ENCODE measurements at places on chromosomes 1 and 21.

DNA sequence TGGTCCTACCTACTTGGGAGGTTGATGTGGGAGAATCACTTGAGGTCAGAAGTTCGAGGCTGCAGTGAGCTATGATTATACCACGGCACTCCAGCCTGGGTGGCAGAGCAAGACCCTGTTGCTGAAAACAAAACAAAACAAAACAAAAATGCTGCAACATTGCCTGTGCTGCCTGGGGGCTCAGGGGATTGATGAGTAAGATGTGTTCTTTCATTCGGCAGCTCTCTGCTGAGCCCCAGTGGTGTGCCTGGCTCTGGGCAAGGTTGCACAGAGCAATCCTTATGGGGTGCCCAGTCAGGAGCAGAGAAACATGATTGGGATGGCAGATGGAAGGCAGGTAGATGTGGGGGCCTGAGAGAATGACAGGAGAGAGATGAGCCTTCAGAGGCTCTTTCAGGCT, 28.6 kb upstream of the KDM4A start:
- no peak for DNase-seq
- no peak overlapping the region for H3K27ac ChIP-seq
- no peak overlapping the region for H3K4me3 ChIP-seq
- H3K4me1 ChIP-seq, result no peaks in the 10 kb centered on the region
- no peaks in the 10 kb centered on the region for H3K27me3 ChIP-seq

GRCh38 chr1:227428803-227429202, 110.5 kb upstream of the CDC42BPA start:
- no peak for DNase-seq
- H3K27ac ChIP-seq, result no peak overlapping the region
- no peak overlapping the region for H3K4me3 ChIP-seq
- H3K27me3 ChIP-seq, result no peaks in the 10 kb centered on the region
- no peaks in the 10 kb centered on the region for H3K4me1 ChIP-seq

GRCh38 chr1:238485912-238486209, 595.1 kb upstream of the ZP4 start:
- no peaks in the 10 kb centered on the region for H3K4me1 ChIP-seq
- no peaks in the 10 kb centered on the region for H3K27me3 ChIP-seq
- H3K4me3 ChIP-seq, result no peak overlapping the region
- no peaks in the 10 kb centered on the region for H3K36me3 ChIP-seq

DNA sequence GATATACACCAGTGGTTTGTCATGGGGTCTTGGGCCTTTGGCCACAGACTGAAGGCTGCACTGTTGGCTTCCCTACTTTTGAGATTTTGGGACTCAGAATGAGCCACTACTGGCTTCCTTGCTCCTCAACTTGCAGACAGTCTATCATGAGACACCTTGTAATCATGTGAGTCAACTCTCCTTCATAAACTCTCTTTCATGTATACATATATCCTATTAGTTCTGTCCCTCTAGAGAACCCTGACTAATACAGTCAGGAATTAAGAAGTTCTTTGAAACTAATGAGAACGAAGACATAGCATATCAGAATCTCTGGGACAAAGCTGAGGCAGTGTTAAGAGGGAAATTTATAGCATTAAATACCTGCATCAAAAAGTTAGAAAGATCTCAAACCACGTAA, 110.8 kb downstream of the SLC5A9 start:
- no peaks in the 10 kb centered on the region for H3K4me1 ChIP-seq
- no peak overlapping the region for H3K4me3 ChIP-seq
- H3K36me3 ChIP-seq, result no peaks in the 10 kb centered on the region

DNA sequence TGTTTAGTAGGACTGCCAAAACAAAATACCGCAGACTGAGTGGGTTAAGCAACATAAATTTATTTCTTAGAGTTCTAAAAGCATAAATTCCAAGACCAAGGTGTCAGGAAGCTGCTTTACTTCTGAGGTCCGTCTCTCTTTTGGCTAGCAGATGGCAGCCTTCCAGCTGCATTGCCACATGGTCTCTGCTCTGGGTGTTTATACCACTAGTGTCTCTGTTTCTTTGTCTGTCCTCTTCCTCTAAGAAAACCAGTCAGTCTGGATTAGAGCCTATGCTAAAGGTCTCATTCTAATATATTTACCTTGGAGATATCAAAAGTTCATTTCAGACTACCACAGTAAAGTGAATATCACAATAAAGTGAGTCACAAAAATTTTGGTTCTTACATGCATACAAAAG, 519.8 kb downstream of the COL11A1 start:
- H3K36me3 ChIP-seq, result no peaks in the 10 kb centered on the region
- H3K27ac ChIP-seq, result no peak overlapping the region
- no peak for DNase-seq
- no peaks in the 10 kb centered on the region for H3K27me3 ChIP-seq
- no peak overlapping the region for H3K4me3 ChIP-seq
- H3K4me1 ChIP-seq, result no peaks in the 10 kb centered on the region

DNA sequence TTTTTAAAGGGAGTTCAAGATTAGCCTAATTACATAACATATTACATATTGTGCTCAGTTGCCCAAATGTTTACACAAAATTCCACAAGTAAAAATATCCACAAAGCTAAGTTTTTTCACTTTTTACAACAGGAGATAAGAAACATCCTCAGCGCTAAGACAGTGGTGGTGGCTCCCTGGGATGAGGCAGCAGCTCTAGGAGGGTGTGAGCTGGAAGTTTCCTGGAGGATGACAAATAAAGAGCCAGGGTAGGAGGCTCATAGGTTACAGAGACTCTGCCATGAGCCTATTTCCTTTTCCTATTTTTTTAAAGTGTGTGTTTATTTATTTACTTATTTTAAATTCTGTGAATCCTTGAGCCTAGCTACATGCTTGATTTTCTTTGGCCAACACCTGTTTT, 91.7 kb downstream of the COL24A1 start:
- H3K4me1 ChIP-seq, result no peaks in the 10 kb centered on the region
- H3K4me3 ChIP-seq, result no peak overlapping the region
- DNase-seq, result peak; percentile 14
- no peaks in the 10 kb centered on the region for H3K27me3 ChIP-seq
- no peaks in the 10 kb centered on the region for H3K36me3 ChIP-seq
- H3K27ac ChIP-seq, result no peak overlapping the region

GRCh38 chr1:161226320-161226711, 456 bp downstream of the TOMM40L start:
- no peak for DNase-seq
- no peaks in the 10 kb centered on the region for H3K27me3 ChIP-seq
- peak overlapping the region; percentile 83 for H3K4me3 ChIP-seq

- H3K4me3 ChIP-seq, result no peak overlapping the region
- DNase-seq, result no peak
- no peaks in the 10 kb centered on the region for H3K36me3 ChIP-seq
- H3K4me1 ChIP-seq, result no peaks in the 10 kb centered on the region
Observed at GRCh38 chr1:159266832-159267231, 35.3 kb upstream of the FCER1A start.

DNA sequence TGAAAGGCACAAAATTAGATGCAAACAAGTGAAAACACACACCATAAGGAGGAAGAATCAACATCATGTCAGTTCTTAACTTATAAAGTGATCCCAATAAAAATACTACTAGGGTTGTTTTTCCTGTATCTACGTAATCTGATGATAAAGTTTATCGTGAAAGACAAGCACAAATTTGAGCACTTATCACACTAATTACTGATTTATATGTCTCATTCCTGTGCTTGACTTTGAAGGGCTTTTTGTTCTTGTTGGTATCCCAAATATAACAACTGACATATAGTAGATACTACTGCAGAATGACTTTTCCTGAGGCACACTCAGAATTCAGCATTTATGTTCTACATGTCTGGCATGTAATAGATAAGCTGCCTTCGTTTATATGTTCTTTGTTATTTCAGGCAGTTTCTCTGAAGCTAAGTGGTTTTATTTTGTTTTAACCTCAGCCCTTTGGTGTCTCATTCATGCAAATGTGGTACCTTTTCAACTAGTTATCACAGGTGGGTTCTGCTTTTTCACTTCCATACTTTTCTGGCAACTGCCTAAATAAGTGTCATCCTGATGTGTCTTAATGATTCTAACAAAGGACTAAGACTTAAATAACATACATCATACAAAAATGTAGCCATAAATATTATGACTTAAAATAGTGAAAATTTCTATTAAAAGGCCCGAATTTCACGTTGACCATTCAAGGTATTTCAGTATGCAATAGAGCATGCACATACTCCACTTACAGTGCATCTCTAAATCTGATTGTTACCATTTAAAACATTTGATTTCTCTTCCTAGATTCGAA, 73.2 kb downstream of the LRRC8C start:
- no peaks in the 10 kb centered on the region for H3K36me3 ChIP-seq
- H3K4me1 ChIP-seq, result no peaks in the 10 kb centered on the region
- no peak overlapping the region for H3K27ac ChIP-seq
- no peaks in the 10 kb centered on the region for H3K27me3 ChIP-seq
- H3K4me3 ChIP-seq, result no peak overlapping the region

- no peak overlapping the region for H3K4me3 ChIP-seq
- no peak overlapping the region for H3K27ac ChIP-seq
- no peaks in the 10 kb centered on the region for H3K27me3 ChIP-seq
- no peaks in the 10 kb centered on the region for H3K4me1 ChIP-seq
Observed at GRCh38 chr1:174218983-174219382, 59.7 kb downstream of the RABGAP1L start.

- no peaks in the 10 kb centered on the region for H3K36me3 ChIP-seq
- H3K4me1 ChIP-seq, result no peaks in the 10 kb centered on the region
- peak overlapping the region; percentile 20 for H3K27ac ChIP-seq
Observed at GRCh38 chr21:33325222-33326067, 675 bp downstream of the IFNAR1 start.

GRCh38 chr1:17629460-17629859, 90.0 kb downstream of the ARHGEF10L start:
- DNase-seq, result peak; percentile 77
- no peaks in the 10 kb centered on the region for H3K4me1 ChIP-seq
- no peak overlapping the region for H3K27ac ChIP-seq
- H3K36me3 ChIP-seq, result no peaks in the 10 kb centered on the region

DNA sequence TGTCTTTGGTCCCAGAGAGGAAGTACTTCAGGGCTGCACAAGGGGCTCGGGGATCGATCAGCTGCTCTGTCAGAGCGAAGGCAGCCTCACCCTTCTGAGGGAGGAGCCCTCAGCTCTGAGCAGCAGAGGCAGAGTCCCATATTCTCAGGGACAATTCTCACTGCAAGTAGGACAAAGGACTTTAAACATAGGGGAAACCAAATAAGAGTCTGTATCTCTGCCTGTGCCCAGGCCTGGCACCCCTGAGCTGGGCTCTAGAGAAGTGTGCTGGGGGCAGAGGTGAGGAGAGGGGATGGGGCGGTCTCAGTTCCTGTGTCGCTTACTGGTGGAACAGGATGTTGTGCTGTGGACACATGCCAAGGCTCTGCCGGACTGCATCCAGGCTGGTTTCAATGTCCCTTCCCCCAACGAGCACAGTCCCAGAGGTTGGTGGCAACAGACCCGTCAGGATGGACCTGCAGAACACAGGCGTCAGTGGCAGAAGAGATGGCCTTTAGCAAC, 76.6 kb downstream of the ABCA4 start:
- H3K4me3 ChIP-seq, result no peak overlapping the region
- peak; percentile 63 for DNase-seq
- H3K27ac ChIP-seq, result no peak overlapping the region
- peaks cover 6% of the 10 kb centered on the region for H3K4me1 ChIP-seq
- H3K27me3 ChIP-seq, result no peaks in the 10 kb centered on the region

GRCh38 chr1:217747156-217747769, 116.1 kb downstream of the SPATA17 start:
- no peak overlapping the region for H3K4me3 ChIP-seq
- H3K4me1 ChIP-seq, result no peaks in the 10 kb centered on the region
- H3K27me3 ChIP-seq, result no peaks in the 10 kb centered on the region
- DNase-seq, result peak; percentile 17
- H3K36me3 ChIP-seq, result no peaks in the 10 kb centered on the region
- no peak overlapping the region for H3K27ac ChIP-seq

DNA sequence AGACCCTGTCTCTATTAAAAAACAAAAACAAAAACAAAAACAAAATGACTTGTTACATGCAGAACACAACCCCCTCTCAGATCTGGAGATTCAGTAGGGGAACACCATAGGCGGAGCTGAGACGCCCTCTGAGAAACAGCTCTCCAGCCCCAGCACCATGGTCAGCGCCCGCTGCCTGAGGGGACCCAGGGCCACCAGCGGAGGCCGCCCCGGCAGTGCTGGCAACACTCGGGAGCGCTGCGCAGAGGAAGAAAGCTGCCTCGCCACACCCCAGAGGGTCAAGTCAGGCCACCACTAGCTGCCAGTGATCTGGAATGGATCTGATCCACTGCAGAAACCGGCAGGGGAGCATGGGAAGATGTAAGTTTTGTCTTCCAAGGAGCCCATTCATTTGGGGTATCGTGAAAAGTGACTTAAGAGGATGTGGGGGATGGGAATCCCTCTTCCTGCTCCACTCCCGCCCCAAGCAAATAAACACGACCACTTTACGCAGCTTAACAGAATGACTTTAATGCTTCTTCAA, 3.1 kb downstream of the ACTA1 start:
- peaks cover 17% of the 10 kb centered on the region for H3K27me3 ChIP-seq
- no peak overlapping the region for H3K4me3 ChIP-seq
- peaks cover 2% of the 10 kb centered on the region for H3K4me1 ChIP-seq
- H3K27ac ChIP-seq, result no peak overlapping the region
- peak; percentile 83 for DNase-seq

DNA sequence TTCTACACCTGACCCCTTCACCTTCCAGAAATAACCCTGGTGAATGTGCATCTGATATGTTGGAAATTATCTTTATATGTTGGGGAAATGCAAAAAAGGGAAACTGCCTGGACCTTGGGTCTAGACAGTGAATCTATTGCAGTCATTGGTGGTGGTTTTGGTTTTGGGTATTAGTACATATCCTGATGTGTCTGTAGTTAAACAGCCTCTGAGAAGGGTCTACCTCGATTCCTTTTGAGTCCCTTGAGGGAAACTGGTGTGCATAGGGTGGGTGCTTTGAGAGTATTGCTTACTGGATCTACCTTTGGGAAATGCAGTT, 127.3 kb upstream of the KIAA0040 start:
- H3K36me3 ChIP-seq, result no peaks in the 10 kb centered on the region
- DNase-seq, result no peak
- H3K4me1 ChIP-seq, result no peaks in the 10 kb centered on the region
- no peak overlapping the region for H3K27ac ChIP-seq

GRCh38 chr1:40848530-40849189, 13.5 kb downstream of the CITED4 start:
- H3K27ac ChIP-seq, result no peak overlapping the region
- DNase-seq, result peak; percentile 85
- no peaks in the 10 kb centered on the region for H3K36me3 ChIP-seq
- no peaks in the 10 kb centered on the region for H3K4me1 ChIP-seq

- H3K27ac ChIP-seq, result no peak overlapping the region
- no peaks in the 10 kb centered on the region for H3K27me3 ChIP-seq
- no peak for DNase-seq
- peaks cover 4% of the 10 kb centered on the region for H3K36me3 ChIP-seq
- peaks cover 2% of the 10 kb centered on the region for H3K4me1 ChIP-seq
Observed at GRCh38 chr1:110234691-110235090, 24.6 kb downstream of the KCNC4 start.

GRCh38 chr1:180343921-180344769, 114.1 kb downstream of the LHX4 start:
- DNase-seq, result no peak
- no peak overlapping the region for H3K27ac ChIP-seq
- H3K4me1 ChIP-seq, result no peaks in the 10 kb centered on the region
- H3K36me3 ChIP-seq, result no peaks in the 10 kb centered on the region

Data from mesendoderm (in vitro differentiated cells).